ENCODE measurements at places on chromosomes 4 and X.

- peak; percentile 75 for DNase-seq
These were observed 17.3 kb upstream of the TBC1D14 start for GRCh38 chr4:6892190-6892908.

GRCh38 chr4:187128222-187128621, 404.6 kb upstream of the FAT1 start:
- peak; percentile 93 for DNase-seq

- peak; percentile 21 for DNase-seq
These were observed 482 bp downstream of the GSTCD start for GRCh38 chr4:105709081-105709450.

DNA sequence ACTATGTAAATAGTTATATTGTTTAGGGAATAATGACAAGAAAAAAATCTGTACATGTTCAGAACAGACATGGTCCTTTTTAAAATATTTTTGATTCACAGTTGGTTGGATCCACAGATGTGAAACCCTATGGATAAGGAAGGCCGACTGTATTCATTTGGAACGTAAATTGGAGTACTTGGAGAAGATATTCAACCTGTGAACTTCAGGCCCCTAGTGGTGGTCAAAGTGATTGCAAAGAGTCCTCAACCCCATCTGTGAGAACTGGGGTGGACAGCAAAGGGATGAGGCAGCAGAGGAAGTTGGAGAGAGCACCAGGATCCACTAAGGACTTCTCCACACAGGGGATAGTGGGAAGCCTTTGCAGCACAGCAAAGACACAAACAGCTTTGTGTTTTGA, 6.2 kb upstream of the CXCL13 start:
- peak; percentile 49 for DNase-seq

DNA sequence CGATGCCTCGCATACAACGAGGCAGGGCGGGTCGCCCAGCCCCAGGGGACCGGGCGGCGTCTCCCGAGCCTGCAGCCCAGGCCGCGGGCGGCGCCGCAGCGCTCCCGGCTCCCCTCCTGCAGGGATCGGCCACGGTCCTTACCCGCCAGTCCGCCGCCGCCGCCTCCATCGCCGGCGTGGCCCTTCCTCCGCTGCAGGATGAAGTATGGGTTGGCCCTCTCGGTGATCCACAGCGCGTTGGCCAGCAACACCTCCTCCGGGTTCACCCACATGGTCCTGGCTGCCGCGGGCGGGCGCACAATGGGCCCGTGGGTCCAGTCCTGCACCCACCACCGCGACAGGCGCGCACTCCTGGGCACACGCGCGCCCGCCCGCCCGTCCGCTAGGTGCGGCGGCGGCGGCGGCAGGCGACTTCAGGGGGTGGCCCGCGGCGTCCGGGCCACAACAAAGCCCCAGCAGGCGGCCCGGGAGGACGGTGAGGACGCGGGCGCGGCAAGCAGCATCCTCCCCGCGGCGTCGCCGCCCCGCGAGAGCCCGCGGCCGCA, 339 bp downstream of the TBC1D9 start:
- DNase-seq: peak; percentile 61

DNA sequence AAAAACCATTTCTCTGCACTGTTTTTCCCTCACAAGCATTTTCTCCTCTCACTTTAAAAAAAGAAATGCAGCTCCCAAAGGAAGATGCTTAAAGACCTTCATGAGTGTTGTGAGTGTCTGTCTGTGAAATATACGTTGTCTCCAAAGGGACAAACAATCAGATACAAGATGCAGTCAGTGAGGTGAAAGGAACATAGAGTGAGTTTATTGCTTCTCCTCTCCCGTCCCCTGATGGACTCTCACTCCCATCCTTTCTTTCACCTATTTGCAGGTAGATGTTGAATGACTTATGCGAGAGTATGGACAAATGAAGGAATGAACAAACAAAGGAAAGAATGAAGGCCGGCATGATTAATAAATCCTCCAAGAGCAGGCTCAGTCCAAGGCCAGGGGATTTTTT, 561.2 kb upstream of the DIPK2B start:
- no peak for DNase-seq

DNA sequence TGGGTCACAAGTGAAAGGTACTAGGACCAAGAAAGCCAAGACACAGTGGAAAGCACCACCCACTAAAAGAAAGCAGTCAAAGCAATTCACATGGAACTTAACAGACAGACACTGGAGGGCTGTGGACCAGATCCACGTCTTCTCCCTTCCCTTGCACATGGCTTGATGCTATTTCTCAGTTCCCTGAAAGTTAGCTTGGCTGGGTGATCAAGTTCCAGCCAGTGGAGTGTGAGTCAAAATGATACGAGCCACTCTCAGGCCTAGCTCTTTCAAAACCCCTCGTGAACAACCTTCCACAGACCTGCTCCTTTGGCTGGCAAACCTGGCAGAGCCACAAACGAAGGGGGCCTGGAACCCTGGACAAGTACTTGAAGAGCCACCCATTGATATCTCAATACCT, 52.0 kb downstream of the RELL1 start:
- no peak for DNase-seq

DNA sequence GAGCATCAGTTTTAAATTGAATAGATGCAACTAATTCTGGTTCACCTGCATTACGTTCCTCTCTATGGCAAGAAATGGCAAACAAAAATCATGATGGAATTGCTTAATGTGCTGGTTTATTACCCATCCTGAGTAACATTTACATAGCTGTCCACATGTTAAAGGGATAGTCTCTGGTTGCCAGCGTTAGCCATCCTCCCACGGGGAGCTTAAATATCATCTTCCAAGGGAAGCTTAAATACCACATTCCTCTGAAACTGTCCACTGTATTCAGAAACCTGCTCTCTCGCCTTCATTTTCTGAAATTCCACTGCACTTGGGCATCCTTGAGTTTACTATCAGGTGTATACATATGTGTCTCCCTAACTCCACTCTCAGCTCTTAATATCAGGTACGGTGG, 586.6 kb downstream of the TLL1 start:
- no peak for DNase-seq

DNA sequence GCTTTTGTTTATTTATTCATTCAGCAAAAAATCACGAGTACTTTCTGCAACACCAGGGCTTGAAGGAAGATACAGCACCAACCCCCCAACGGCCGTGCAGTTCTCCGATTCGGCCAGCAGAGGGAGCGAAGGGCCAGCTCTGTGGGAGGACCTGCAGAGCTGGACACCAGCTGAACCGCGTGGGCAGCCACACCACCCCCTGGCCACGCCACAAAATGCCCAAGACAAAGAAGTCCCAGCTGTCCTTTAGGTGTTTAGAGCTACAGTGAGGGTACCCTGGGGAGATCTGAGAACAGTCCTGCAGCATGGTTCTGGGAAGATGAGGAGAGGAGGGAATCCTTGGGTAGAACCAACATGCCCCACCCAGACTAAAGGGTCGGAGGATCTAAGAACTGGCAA, 83.1 kb downstream of the RELL1 start:
- DNase-seq: peak; percentile 61

- no peak for DNase-seq
These were observed 25.5 kb downstream of the HMX1 start for GRCh38 chr4:8846046-8846720.

DNA sequence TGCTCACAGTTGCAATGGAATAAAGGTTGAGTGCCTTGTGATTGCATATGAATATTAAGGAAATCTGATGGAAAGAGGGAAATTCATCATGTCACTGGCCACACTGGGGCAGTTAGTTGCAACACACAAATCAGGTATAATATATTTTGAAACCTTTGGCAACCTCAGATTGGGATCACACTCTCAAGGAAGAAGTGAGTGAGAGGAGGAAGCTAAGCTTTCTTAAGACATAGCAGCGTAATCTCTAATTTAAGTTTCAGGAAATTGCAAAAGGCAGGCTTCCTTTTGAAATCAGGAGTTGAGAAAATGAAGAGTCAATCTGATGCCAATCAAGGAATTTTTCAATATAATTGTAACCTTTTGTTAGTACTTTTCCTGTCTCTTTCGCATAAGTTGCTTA, 12.3 kb upstream of the CLTRN start:
- DNase-seq: no peak

DNA sequence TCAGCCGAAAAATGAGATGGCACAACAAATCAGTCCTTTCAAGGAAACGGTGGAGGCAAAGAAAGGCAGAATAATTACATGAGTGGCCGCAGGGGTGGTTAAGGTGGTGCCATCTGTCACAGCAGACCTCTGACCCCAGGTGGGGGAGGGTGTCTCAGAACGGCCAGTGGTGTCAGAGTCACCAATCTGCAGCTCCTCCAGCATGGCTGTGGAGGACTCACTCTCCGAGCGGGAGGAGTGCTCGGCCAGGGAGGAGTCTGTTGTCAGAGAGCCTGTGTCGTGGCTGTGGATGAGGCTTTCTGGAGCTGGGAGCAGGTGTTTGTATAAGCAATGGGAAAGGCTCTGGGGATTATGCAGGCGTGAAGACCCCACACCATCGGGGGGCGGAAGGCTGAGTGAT, 130.3 kb upstream of the PDLIM3 start:
- no peak for DNase-seq

GRCh38 chrX:29542152-29542551, 673.2 kb upstream of the MAGEB2 start:
- no peak for DNase-seq

DNA sequence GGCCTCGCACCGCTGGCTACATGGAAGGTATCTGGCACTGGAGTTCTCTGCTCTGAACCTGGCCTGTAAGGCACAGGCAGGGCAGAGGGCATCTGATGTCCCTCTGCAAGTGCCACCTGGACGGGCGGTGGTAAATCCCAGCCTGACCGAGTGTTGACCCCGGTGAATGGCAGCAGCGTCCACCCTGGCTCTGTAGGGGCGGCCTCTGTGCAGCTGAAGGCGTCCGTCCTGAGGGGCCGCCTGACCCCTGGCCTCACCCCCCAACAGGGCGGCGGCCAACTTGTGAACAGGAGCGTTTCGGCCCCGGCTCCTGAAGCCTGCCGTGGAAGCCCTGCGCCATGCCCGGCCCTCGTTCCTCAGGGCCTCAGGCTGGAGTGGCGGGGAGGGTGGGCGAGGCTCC, 51.4 kb downstream of the CPZ start:
- DNase-seq: no peak

GRCh38 chrX:23799469-23800065, 16.6 kb downstream of the SAT1 start:
- no peak for DNase-seq

DNA sequence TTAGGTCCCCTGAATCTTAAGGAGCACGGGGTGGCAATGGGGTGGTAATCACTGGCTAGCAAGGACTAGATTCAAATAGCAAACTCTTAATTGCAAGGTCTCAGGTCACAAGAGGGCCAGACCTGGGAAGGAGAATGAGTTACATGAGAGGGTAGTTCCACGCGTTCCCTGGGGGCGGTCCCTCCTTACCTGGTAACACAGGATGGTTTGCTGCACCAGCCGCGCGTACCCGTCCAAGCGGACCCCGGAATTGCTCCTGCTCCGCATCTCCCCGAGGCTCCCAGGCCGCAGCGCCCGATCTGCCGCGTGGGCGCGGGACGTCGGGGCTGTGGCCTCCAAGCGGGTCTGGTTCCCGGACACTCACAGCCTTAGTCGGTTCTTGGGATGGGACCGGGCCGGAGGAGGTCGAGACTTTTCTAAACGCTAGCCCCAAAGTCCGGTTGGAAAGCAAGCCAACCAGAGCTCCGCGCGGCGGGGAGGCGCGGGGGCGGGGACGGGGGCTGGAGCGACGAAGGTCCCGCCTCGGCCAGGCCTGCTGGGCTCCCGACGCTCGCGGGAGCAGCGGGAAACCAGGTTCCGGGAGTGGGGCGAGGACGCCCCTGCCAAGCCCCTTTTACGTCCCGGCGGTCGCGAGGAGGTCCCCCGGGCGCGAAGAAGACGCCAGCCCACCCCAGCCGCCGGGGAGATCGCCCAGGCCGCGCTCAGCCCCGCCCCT, at the start of gene PHKA2:
Gene PHKA2 (minus strand): TSS at position 449 of the 715 bp plus-strand sequence. CDS start 182 bp downstream, at position 267.
- DNase-seq: no peak

DNA sequence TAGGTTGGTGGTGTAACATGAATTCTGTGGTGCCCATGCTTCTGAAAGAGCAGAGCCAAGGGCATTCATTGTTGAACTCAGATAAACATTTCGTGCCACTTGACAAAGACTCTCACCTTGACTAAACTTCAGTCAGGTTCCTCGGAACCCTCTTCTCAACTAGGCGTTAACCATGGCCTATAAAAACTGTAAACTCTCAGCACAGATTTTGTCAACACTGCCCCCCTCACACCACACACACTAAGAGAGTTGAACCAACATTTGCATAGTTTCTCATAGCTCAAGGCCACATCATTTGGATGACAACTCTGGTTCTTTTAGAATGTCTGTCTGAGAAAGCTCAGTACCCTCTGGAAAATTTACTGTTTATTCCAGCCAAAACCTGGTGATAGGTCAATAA, 28.1 kb downstream of the CASP6 start:
- DNase-seq: no peak

DNA sequence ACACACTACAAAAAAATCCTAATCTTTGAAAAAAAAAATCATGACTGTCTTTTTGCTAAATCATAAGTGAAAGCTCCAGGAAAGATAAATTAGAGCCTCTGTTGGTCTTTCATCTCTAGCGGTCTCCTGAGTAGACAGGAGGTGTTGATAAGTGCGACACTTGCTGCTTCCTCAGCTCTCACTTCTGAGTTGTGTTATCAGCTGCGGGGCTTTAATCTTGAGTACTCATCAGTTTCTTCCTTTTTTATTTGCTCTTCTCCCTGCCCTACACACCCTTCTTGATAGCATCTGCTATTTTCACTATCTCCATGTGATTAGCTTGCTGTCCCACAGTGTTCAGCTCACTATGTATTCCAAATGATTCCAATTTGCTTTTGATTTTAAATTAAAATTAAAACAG, 1449.2 kb downstream of the C4orf33 start:
- no peak for DNase-seq

DNA sequence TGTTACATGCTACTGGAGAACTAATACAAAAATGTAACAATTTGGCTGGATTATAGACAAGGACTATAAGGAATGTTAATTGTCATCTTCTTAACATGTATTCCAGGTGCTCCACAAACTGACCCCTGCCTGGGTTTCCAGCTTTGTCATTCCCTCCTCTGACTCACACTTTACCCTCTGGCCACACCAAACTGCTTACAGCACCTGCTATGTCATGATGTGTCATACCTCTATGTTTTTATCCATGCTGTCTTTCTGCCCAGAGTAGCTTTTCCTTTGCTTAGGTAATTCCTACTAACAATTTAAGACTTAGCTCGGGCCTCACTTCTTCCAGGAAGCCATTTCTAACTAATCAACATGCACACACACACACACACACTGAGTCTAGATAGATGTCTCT, 14.0 kb upstream of the SHROOM4 start:
- no peak for DNase-seq

DNA sequence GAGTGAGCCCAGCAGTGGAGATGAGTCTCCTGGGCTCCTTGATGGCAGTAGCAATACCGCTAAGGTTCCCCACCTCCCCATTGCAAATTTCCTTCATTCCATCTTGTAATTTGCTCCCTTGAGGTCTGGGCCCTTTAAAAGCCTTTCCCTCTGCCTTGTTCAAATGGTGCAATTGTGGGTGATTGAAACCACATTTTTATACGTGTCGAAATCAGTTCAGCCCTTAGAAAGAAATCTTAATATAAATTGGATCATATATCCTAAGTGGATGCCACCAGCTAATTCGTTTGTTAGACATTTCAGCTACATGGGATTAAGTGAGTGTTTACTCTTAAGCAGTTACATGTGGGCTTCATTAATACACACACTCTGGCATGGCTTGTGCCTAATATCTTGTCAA, 68.6 kb downstream of the NHS start:
- no peak for DNase-seq

GRCh38 chr4:76781698-76782595, 116.0 kb downstream of the SOWAHB start:
- DNase-seq: peak; percentile 99
